LoVo (cell line): ENCODE measurements at places on chromosomes 12 and 14.
A peak's percentile ranks its signal among the peaks of the same experiment; 100 is the strongest.

GRCh38 chr14:80522936-80523335, 311.6 kb upstream of the DIO2 start:
- no peak for DNase-seq

DNA sequence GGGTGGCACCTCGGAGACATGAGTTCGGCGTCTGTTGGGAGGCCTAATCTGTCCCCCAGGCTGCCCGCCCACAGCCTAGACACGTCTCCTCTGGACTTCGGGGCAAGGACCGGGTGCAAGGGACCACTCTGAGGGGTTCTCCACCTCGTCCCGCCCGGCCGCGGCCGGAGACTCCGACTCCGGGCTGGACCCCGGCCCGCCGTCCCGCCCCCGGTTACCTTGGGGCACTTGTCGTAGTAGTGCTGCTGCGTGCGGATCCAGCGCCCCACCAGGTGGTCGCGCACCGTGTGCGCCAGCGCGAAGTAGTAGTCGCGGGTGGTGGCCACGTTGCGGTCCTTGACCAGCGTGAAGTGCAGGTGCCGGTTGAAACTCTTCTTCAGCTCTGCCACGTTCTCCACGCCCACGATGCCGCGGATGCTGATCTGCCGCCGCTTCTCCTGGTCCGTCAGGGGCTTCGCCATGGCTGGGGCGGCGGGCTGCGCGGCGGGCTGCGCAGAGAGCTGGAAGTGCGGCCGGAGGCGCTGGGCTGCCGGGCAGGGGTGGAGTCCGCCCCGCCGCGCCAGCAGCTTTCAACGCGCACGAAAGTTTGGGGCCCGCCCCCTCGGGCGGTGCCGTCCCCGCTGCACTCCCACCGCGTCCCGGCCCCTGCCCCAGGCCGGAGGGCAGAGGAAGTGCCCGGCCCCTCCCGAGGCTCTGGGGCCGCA, at the start of gene PYGL:
TSS of gene PYGL (minus strand) at position 541 of the 704 bp plus-strand sequence. CDS start at position 461, 80 bp downstream.
- peak; percentile 72 for DNase-seq

DNA sequence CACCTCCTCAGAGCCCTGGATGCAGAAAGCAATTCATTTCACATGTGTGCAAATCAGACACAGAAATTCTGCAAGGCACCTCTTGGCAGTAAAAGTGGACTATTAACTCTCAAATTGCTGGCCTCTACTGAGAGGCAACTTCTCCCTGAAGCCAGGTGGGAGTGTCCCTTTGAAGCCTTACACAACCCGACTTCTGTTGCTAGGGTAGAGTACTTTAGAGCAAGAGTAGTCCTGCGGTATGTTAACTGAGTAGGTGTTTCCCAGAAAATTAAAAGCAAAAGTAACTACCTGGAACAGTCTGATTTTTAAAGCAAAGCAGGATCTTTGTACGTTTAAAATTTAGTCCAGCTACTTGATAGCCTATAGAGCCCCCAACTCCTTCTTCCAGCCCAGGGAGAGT, 483.4 kb downstream of the DIO2 start:
- DNase-seq = no peak

DNA sequence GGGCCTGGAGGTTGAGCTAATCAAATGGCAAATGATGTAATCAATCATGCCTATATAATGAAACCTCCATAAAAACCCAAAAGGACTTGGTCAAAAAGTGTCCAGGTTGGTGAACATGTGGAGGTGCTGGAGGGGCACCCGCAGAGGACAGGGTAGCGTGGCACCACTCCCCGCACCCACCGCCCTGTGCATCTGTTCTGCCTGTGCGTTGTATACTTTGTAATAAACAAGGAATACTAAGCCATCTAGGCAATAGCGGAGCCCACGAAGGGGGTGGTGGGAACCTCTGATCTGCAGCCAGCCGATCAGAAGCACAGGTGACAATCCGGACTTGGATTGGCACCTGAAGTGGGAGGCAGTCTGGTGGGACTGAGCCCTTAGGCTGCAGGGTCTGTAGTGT, 75.8 kb upstream of the GPR68 start:
- DNase-seq = no peak

DNA sequence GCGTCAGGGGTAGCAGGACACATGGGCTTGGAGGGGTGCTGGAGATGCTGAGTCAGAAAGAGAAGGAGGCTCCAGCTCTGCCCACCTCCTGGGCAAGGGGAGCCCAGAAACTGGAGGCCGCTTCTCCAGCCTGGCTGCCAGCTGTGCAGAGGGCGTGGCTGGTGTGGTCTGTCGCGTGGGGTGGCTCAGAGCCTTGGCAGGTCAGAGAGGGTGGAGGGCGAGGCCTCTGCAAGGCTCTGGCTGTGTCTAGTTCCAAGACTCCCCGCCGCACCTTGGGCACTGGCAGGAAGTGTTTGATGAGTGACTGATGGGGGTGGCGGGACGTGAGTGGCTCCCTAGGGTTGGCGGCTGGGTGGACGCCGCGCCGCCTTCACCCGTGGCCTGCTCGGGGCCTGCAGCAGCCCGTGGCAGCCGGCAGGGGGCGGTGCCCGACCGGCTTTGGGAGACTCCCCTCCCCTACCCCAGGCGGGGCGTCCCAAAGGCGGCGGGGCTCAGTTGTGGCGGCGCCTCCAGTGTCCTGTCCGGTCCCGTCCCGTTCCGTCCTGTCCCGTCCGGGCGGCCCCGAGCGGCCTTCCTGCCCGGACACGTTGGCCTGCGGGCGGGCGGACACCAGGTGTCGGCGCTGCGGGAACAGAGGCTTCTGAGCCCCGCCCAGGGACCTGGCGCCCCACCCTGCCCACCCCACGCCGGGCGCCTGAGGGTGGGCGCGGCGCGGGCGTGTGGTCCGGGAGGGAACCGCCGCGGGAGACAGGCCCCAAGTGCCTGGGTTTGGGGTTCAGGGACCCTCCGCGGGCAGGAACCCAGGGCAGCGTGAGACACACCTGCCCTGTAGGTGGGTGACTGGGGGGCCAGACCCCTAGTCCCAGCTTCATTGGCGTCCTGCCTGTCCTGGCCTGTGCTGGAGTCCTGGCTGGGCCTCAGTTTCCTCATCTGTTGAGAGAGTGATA, 39.7 kb downstream of the KRT80 start:
- DNase-seq = peak; percentile 93

- no peak for DNase-seq
Observed at GRCh38 chr14:90985601-90986242, 74.7 kb downstream of the RPS6KA5 start.

- DNase-seq = no peak
Observed at GRCh38 chr14:59061292-59061691, 127.2 kb upstream of the DAAM1 start.

DNA sequence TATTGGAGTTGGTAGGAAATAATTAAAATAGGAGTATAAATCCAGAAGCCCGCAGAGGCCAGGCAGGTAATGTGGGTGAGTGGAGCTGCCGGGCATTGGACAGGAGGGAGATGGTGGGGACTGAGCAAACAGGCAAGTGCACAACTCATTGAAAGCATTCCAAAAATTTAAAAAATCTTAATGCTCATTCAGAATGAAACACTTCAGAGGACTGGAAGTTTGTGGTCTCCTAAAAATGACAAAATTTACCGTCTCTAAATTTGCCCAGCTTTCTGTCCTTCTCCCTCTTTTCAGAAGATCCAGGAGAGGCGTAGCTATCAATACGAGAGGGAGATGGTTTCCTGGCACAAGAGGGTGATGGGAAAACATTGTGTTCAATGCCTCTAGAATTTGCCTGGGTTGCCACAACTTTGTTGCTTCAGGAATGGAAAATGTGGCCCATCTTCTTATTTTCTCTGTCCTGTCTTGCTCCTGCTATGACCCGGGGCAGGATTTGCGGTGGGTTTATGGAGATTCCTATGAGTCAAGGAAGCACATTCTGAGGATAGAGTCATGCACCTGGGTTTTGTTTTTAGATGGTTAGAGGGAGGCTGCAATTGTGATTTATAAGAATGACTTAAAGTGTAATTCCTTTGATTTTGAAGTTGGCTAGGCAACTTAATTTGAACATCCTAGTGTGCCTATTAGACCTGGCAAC, 72.2 kb downstream of the BORCS5 start:
- DNase-seq = no peak

DNA sequence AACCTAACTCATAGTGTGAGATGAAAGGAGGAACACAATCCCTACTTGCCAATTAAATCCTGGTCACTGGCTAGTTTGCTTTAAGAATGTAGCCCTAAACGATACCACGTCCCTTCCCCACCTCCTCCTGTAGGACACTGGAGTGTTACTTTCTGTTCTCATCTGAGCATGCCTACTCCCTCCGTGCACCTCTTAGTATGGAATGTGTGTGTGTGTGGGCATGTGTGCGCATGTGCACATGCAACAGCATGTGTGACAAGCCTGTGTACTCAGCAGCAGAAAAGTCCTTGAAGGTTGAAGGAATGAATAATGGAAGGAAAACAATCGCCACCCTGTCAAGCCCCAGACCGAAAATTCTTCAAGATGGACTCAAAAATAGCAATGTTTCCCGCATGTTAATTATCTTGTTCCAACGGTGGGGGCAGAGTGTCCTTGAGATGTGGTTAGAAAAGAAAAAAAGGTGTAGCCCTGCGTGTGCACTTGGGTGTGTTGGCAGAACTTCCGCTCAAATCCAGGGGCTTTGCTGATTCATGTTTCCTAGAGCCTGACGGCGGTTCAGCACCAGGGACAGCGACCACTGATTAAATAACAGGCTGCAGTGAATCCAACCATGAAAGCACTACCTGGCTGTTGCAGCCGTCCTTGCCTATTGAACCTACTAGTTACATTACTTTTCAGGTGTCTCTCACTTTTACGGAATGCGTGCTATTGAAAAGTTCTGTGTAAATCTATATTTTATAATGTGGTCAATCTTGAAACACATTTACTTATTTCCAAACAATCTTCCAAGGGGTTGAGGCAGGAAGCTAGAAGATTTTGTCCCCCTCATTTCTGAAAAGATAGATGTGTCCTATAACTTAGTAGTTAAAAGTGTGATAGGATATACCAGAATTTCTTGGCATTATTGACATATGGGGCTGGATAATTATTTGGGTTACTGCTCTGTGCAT, 79.8 kb downstream of the SRRM4 start:
- DNase-seq = peak; percentile 65

DNA sequence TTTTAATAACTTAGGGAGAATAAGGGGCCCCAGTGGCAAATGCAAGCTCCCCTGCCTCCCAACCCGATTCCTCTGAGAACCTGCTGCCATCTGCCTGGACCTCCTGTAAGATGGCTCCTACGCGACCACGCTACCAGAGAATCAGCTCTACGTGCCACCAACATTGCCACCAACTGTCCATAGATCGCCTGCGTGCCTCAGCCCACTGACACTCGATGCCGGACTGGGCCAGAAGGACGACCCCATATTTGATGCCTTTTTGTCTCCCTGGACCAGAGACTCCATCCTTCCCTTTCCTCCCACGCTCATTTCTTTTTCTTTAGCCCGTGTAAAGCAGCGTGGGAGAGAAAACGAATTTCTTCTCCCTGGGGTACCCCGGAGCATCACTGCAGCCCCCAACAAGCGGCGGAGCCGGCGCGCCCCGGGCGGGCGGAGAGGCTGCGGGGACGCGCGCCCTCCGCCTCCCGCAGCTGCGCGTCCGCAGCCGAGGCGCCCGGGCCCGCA, 565 bp upstream of the KLHL42 start:
- DNase-seq = peak; percentile 23
